ENCODE measurements at places on chromosomes 4 and X.
A peak's percentile ranks its signal among the peaks of the same experiment; 100 is the strongest.

DNA sequence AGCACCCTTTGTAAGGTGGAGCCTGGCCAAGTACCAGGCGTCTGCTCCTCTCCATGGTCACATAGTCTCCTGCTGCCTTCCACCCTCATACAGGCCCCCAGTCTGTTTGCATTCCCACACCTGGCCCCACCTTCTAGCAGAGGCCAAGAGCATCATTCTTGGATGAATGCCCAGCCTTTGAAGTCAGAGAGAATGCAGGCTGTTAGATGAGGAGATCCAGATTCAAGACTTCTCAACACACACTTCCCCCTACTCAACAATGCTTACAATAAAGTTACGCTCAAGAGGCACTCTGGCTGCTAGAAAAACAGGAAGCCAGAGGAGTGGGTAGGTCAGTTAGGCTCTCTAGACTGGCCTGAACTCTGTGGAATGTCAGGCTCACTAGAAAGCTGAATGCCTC lies 43.3 kb downstream of the SHROOM4 start:
- DNase-seq = no peak

GRCh38 chrX:148290931-148291330 lies 209.5 kb upstream of the AFF2 start:
- no peak for DNase-seq

- DNase-seq = no peak
Observed at GRCh38 chrX:21990832-21991231, 41.3 kb upstream of the PHEX start.

GRCh38 chr4:1793940-1794808 lies 1.1 kb downstream of the FGFR3 start:
- DNase-seq = no peak

GRCh38 chr4:164779811-164780216 lies 25.9 kb downstream of the SMIM31 start:
- DNase-seq = no peak

GRCh38 chr4:181478656-181479055 lies 764.5 kb upstream of the TENM3 start:
- DNase-seq = no peak

- DNase-seq = no peak
Observed at GRCh38 chr4:185722029-185722316, 90.0 kb downstream of the SORBS2 start.

DNA sequence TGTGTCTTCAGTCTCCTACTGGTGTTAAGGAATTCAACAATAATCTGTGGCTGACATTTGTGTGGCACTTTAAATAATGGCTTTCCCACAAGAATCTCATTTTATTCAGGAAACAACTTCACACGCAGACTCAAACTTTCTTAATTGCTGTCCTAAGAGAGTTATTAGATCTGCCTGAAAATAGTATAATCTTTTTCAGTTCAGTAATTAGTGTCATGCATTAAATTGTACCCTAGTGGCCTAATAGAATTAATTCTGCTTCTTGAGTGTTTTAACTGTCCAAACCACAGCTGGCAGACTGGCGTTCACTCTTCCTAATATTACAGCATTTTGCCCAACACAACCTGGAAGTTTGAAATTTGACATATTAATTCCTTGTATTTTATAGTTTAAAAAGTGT lies 107.1 kb downstream of the GRIA2 start:
- DNase-seq = no peak

DNA sequence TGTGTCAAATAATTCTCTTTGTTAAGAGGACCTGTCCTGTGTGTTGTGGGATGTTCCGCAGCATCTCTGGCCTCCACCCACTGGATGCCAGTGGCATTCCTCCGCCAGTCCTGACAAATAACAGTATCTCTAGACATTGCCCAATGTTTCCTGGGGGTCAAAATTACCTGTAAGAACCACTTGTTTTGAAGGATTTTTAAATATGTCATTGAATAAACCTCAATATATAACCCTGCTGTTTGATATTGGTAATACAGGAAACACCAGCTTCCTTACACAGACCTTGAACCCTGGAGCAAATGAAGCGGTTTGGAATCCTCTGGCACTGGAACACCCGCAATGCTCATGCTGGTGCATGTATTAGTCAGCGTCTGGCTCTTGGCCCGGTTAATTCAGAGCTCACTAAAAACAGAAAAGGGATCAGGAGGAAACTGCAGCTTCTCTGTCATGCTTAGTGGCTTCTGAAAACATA lies 101.3 kb downstream of the TBL1X start:
- DNase-seq = no peak

DNA sequence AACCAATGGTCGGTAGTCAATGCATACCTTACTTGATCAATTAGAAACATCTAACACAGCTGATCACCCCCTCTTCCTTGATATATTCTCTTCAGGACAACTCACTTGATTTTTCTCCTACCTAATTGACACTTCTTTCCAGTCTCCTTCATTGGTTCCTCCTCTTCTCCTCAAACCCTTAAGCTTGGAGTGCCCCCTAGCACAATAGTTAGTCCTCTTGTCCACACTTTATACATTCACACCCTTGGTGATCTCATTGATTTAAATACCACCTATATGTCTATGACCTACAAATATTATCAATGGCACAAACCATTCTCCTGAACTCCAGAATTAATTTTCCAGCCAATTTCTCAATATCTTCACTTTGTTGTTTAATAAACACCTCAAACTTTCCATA lies 724.0 kb downstream of the ADGRL3 start:
- DNase-seq = no peak

DNA sequence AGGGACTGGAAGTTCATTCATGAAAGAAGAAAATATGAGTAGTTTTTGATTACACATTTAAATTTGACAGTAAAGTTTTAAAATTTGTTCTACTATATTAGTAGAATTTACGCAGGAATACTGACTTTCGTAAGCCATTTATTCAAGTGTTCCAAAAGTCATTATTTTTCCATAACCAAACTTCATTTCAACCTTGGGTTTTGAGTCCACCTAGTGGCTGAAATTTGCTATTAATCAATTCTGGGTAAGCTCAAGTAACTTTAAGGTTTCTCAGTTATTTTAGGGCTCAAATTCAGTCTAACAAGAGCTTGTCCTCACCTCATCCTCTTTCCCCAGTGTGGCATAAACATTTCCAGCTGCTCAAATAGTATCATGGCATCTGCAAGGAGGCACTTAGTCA lies 175.4 kb downstream of the SH3BGRL start:
- no peak for DNase-seq

- no peak for DNase-seq
Observed at GRCh38 chr4:27916452-27917184, 1056.0 kb downstream of the STIM2 start.

DNA sequence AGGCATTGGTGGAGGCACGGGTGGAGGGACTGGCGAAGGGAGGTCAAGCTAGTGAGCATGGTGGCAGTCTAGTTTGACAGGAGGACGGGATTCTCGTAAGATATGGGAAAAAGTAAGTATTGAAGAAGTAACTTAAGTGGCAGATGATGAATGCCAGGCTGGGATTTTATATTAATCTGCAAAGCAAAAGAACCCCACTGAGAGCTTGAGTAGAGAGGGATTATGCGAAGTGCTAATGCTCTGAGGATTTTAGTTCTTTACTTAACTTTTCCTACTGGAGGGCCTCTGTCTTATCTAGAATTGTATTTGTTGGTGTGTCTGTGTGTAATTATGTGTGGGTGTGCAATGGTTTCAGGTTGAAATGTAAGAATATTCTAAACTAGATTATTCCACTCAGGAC lies 327.9 kb downstream of the FAT4 start:
- no peak for DNase-seq

- peak; percentile 31 for DNase-seq
Observed at GRCh38 chr4:24979554-24979953, 51.2 kb downstream of the LGI2 start.

DNA sequence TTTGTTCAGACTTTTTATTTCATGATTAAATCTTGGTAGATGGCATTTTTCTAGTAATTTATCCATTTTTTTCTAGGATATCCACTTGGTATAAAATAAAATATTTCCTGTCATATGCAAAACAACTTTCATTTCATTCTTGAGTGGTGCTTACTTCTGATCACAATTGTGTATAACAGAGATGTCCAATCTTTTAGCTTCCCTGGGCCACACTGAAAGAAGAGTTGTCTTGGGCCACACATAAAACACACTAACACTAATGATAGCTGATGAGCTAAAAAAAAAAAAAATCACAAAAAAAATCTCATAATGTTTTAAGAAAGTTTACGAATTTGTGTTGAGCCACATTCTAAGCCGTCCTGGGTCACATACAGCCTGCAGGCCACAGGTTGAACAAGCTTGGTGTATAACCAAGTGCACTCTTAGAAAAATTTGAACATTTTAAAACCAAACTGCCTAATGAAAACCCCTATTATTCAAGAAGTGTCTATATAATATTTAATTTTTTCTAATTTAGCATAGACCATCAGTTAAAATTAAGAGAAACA lies 41.3 kb upstream of the SPP1 start:
- DNase-seq = no peak

GRCh38 chr4:105166066-105166465 lies 19.4 kb downstream of the TET2 start:
- no peak for DNase-seq

DNA sequence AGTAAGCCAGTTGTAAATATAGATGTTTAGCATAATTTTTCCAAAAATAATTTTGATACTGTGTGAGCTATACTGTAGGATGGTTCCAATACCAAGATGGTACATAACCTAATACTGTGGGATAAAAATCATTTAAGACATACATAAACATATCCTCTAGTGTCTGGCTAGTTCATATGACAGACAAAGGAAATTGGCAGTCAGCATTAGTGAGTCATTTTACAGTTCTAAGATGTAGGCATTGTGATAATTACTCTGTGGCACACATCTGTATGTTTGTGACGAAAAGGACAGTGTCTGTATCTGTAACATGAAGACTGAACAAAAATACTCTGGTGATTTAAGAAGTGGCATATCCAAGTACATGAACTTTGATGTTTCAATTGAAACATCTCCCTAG lies 49.6 kb downstream of the UGT2A2 start:
- no peak for DNase-seq

DNA sequence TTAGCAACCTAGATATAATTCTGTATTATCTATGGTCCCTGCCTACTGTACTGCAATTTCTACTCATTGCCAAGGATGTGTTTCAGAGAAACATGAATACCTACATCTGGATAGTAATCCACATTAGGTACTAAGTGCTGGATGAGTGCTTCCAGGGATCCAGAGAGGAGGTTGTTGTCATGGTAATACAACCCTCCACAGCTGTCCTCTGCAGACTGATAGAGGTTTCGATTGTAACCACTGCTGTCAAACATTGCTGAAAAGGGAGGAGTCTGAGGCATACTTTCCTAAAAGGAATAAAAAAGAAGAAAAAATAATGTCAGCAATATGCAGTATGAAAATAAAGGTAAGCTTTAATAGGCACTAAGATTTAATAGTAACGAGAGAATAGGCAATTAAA lies 12.5 kb downstream of the RASGEF1B start:
- DNase-seq = no peak

DNA sequence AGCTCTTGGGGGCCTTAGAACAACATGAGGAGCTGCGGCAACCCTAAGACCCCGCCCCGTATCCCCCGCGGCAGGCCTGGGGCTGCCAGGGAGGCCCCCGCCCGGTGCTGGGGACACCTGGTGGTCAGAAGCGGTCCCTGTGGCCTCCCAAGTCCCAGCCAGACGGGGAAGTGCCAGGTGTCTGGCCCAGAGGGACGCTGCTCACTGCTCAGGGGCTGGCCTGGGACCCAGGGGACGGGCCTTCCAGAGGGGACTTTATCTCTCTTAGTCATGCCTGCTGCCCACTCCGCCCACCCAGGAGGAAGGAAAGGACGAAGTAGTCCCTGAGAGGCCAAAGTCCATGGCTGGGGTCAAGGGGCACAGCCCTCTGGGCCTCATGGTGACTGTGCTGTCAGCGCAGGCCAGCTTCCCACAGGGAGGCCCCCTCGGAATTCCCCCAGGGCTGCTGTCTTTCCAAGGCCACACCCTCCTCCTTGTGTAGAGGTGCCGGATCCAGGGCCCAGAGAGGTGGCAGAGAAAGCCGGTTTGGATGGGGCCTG lies 31.0 kb upstream of the HTRA3 start:
- DNase-seq = no peak

GRCh38 chrX:122187069-122187713 lies 996.9 kb upstream of the GRIA3 start:
- DNase-seq = no peak

- no peak for DNase-seq
Observed at GRCh38 chrX:39536211-39536610, 561.5 kb downstream of the BCOR start.

DNA sequence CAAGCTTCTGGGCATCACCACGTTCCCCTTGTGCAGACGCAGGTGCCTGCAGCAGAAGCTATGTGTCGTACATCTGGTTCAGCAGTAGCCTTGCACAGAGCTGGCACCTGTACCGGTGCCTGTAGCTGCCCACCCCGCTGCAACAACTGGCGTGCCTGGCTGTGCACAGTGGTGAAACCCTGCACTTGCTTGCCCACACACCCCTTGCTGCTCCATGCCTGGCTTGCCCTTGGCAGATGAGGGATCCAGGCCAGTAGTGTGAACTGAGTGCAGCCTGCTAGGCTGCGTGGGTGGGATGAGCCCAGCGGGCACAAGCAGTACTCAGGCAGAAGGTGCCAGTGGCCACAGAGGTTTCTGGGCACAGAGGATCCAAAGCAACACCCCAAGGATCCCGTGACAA lies 528.4 kb downstream of the PPARGC1A start:
- DNase-seq = no peak

DNA sequence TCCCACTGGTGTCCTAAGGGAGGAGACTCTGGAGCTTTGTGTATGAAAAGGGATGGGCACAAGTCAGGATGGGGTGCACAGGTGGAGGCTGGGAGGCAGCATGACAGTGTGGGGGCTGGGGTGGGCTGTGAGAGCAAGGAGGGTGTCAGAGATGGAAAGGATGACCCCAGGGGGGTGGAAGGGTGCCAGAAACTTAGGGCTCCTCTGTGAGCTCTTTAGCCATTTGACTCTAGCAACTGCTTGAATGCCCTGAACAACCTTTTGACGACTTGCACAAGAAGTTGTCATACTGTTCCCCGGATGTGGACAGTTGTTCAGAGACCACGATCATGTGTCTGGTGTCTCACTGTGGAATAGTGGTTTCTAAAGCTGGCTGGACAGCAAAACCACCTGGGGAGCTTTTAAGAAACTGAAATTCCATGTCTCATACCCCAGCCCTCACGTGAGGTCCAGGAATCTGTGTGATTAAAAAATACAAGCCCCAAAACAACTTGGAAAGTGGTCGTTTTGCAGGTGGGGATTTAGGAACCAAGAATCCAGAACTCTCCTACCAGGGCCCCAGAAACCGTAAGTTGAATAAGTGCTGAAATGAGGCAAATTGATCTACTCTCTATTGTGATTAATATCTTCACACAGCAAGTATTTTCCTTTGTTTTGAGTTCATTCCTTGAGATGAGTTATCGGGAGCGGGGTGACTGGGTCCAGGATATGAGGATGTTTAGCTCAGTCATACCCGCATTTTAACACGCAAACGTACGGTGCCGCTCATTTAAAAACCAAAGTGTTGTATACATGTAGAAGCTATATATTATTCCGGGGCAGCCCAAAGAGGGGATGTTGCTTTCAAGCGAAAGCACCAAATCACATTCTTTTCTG lies 3.4 kb downstream of the RHOH start:
- DNase-seq = peak; percentile 12

- DNase-seq = peak; percentile 7
Observed at GRCh38 chrX:12974305-12974795, 560 bp upstream of the TMSB4X start.

Measured in C1 segment of cervical spinal cord (tissue), 14 donors.